Activated CD4-positive, alpha-beta T cell treated with anti-CD3 and anti-CD28 coated beads, Interleukin-2, amount 50 U/mL, for 48 hours (primary cell): ENCODE measurements at places on chromosomes 13 and 19.
A peak's percentile ranks its signal among the peaks of the same experiment; 100 is the strongest.

- no peak for DNase-seq
These were observed 15.7 kb downstream of the TIMM13 start for GRCh38 chr19:2411709-2412108.

DNA sequence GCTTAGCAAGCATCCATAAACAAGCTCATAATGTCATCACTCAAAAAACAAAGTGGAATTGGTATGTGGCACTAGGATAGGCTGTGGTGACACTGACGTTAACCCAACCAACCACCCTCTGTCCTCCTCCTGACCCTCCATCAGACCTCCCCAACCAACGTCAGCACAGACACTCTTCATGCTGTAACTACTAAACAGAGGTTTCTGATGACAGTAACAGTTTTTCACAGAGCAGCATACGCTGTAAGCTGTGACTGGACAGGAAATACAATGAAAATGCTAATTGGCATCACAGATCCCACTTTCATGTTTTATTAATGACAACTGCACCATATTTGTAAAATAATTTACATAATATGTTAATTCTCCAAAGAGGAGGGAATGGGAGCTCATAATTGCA, 238.0 kb downstream of the IRS2 start:
- DNase-seq: no peak

DNA sequence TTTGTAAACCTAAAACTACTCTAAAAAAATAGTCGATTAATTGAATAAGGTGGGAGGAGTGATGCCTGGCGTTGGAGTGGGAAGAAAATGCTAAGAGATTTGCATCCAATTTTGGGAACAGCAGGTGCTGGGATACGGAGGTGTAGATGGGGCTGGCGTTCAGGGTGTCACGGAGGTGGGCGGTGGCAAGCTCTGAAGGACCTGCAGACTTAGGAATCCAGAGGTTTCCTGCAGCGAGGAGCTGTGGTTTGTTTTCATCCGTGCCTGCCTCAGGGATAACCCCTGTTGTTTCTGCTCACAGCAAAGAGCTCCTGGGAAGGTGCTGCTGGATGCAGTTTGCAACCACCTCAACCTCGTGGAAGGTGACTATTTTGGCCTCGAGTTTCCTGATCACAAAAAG, 166.4 kb upstream of the RNF113B start:
- no peak for DNase-seq

- no peak for DNase-seq
These were observed 120.5 kb downstream of the SLC7A1 start for GRCh38 chr13:29474991-29475390.

DNA sequence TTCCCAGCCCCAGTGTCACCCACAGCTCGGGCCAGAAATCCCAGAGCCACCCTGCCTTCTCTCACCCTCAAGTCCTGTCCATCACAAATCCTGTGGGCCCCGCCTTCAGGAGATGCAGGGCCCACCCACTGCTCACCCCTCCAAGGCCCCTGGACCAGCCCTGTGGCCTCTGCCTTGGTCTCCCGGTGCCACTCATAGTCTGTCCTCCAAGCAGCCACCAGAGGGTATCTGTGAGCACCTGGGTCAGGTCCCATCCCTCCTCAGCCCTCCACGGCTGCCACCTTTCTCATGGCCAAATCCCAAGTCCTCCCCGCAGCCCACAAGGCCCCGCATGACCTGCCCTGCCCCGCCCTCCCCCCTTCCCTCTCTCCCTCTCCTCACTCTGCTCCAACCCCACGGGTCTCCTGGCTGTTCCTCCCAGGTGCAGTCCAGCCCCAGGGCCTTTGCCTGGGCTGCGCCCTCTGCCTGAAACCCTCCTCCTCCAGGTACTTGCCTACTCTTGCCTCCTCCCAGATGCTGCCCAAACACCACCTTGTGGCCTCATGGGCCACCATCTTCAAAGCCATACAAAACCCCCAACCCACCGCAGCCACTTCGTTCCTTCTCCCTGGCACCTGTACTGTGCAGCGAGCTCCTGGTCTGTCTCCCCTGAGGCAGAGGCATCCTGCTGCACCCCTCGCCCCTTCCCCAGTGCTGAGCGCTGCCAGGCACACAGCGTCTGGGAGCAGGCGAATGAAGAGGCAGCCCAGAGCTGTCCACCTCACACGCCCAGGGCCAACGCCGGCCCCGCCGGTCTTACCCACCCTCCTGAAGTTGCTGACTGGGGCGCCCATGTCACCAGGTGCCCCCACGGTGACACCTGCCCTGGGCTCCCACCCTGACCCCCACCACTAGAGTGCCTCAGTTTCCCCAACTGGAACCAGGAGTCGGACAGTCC, 13.2 kb upstream of the UQCR11 start:
- peak; percentile 19 for DNase-seq

- peak; percentile 12 for DNase-seq
These were observed 479.1 kb upstream of the MIR17HG start for GRCh38 chr13:90868321-90868920.

DNA sequence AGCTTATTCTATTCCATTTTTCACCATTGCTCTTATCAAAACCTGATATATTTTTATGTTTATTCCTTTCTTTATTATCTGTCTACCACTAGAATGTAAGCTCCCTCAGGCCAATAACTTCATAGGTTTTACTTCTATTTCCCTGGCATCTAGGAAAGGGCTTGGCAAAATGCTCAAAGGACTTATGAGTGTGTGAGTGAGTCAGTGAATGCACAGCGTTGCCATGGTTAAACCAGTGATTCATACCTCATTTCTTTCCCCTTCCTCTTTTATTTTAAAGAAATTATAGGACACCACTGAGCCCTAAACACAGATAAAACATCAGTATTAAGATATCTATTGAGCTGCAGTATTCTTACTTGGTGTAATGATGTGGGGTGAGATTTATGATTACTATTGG, 162.1 kb downstream of the GPC6 start:
- DNase-seq: no peak

DNA sequence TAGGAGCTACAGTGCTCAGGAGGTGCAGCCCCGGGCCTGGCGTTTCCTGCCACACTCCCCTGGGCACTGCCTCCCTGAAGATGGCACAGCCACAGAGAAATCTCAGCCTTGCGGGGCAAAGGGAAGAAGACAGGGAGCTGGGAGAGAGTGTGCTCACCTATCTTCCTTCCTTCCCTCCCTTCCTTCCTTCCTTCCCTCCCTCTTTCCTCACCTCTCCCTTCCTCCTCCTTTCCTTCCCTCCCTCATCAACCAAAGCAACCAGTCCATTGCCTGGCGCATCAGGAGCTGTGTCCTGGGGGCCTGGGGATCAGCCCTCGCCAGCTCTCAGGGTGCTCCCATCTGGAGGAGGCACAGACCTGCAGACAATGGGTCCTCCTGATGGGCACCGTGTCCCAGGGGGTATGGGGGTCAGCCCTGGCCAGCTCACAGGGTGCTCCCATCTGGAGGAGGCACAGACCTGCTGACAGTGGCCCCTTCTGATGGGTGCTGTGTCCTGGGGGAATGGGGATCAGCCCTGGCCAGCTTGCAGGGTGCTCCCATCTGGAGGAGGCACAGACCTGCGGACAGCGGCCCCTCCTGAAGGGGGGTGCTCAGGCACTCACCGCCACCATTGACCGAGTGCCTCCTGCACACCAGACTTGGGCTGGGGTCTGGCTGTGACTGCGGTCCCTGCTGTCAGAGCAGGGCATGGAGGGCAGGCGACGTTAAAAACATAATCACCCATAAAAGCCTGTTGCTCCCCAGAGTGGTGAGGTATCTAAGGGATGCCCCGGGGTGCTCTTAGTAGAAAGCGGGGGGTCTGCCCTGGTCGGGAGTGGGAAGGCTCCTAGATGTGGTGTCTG, 120.2 kb downstream of the URI1 start:
- DNase-seq: no peak

GRCh38 chr13:45296259-45296658, 44.7 kb downstream of the TPT1 start:
- DNase-seq: no peak

DNA sequence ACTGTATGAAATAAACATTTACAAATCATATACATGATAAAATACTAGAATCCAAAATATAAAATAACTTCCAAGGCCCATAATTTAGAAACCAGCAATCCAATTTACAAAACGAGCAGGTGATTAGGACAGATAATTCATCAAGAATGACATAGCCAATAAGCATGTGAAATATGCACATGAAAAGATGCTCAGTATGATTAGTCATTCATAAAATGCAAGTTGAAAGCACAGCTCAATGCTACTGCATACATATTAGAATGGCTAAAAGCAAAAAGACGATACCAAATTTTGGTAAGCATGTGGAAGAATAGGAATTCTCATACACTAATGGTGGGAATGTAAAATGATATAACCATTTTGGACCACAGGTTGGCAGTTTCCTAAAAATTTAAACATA, 837.2 kb upstream of the MIR17HG start:
- DNase-seq: no peak

GRCh38 chr19:53915000-53915399, 5.9 kb downstream of the CACNG7 start:
- no peak for DNase-seq

DNA sequence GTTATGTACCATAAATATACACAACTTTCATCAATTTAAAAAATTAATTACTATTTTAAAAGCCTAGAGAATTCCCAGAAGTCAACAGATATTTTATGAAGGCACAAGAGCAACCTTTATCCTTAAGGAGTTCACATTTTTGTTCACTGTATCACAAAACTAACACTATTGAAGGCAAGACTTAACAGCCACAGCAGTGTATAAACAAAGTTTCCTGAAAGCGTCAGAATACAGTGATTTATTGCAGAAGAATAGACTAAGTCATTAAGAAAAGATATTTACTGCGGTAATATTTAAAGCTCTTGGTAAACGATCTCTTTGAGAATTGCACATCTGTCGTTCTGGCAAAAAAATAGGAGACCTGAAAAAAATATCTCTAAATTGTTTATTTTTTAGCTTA, 419.3 kb upstream of the NBEA start:
- DNase-seq: no peak

GRCh38 chr13:79534596-79534995, 53.6 kb downstream of the NDFIP2 start:
- DNase-seq: no peak

GRCh38 chr19:51901860-51902259, 3.0 kb downstream of the ZNF649 start:
- DNase-seq: no peak
